HFFc6 (cell line): ENCODE measurements at places on chromosomes 3 and 15. TPM values are rescaled to one million over a fixed set of nuclear protein-coding genes. Genes with fewer than 3 reads are reported as not detected.

DNA sequence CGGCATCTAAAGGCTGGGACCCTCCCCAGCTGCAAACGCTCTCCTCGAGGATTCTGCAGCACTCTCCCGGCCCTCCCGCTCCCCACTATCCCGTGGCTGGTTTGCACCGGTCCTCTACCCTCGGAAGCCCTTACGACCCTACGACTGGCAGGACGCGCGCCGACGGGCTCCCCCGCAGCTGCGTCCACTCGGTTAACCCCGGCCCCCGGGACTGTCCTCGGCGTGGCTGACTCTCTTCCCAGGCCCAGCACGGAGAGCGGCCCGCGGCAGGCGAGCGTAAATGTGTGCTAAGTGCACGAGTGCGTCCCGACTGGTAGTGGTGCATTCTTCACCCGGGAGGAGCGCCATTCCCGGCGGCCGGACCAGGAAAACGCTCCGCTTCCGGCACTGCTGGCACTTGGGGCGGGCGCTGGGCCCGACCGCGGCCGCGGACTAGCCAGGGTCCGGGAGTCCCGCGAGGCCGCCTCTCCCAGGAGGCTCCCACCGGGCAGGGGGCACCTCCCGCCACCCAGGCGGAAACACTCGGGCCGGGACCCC lies 508 bp downstream of the GORASP1 start:
- peak; percentile 26 for DNase-seq
- peaks cover 31% of the 10 kb centered on the region for H3K4me1 ChIP-seq

- H3K27ac ChIP-seq = no peak overlapping the region
- H3K4me3 ChIP-seq = no peak overlapping the region
- H3K27me3 ChIP-seq = peaks cover 36% of the 10 kb centered on the region
- no peaks in the 10 kb centered on the region for H3K36me3 ChIP-seq
- peaks cover 23% of the 10 kb centered on the region for H3K4me1 ChIP-seq
Measured at GRCh38 chr3:184523825-184524615, 37.6 kb upstream of the EPHB3 start.

GRCh38 chr15:98957655-98958054 lies 49.9 kb downstream of the PGPEP1L start:
- peaks cover 9% of the 10 kb centered on the region for H3K27me3 ChIP-seq
- peaks cover 37% of the 10 kb centered on the region for H3K36me3 ChIP-seq
- H3K27ac ChIP-seq = no peak overlapping the region
- DNase-seq = no peak
- no peak overlapping the region for H3K4me3 ChIP-seq
- peaks cover 16% of the 10 kb centered on the region for H3K4me1 ChIP-seq

DNA sequence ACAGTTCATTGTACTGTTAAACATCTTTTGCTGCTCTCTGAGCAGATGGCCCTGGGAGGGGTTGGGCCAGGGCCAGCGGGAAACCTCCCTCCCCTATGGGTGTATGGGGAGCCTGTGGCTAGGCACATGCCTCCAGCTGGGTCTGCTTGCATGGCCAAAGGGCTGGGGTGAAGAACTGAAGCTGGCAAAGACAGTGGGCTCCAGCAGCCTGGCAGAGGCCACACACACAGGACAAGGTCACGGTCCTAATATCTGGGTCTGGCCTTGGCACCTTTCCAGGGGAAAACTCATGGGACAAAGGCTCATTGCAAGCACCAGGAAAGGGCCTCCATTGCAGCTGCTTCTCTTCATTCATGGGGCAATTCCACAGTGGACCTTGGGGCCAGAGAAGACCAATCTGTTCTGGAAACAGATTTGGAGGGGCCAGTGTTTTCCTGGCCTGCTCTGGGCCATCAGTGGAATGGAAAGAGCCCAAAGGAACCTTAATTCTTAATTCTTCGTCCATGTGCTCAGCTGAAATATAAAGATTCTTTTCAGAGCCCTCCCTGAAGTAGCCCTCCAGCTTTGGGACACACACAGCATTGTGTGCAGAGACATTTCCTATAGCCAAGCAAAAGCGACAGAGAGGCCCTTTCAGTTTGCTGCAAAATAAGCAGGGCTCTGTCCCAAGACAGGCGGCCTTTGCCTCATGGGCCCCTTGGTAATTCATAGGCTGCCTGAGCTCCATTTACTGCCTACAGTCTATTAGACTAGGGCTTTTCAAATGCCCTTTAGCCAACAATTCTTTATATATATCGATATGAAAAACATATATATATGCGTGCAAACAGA lies 11.3 kb upstream of the LIMD1 start:
- H3K4me3 ChIP-seq = no peak overlapping the region
- DNase-seq = no peak
- H3K36me3 ChIP-seq = no peaks in the 10 kb centered on the region
- H3K4me1 ChIP-seq = peaks cover 11% of the 10 kb centered on the region
- no peak overlapping the region for H3K27ac ChIP-seq

- H3K4me1 ChIP-seq = no peaks in the 10 kb centered on the region
- no peak overlapping the region for H3K27ac ChIP-seq
- no peak overlapping the region for H3K4me3 ChIP-seq
- peaks cover 18% of the 10 kb centered on the region; the same call in 1 of the 2 replicates for H3K36me3 ChIP-seq
- DNase-seq = no peak
Measured at GRCh38 chr15:40623361-40623760, 29.3 kb downstream of the KNL1 start.

GRCh38 chr3:189862385-189862998 lies 231.3 kb downstream of the TP63 start:
- H3K4me3 ChIP-seq = no peak overlapping the region
- H3K27me3 ChIP-seq = peaks cover 5% of the 10 kb centered on the region
- no peaks in the 10 kb centered on the region for H3K4me1 ChIP-seq
- DNase-seq = peak; percentile 18
- H3K36me3 ChIP-seq = no peaks in the 10 kb centered on the region

- H3K36me3 ChIP-seq = peaks cover 57% of the 10 kb centered on the region
- H3K4me1 ChIP-seq = peaks cover 35% of the 10 kb centered on the region
- no peak overlapping the region for H3K27ac ChIP-seq
- no peaks in the 10 kb centered on the region; the same call in 1 of the 2 replicates for H3K27me3 ChIP-seq
- DNase-seq = peak; percentile 48
Measured at GRCh38 chr15:96254173-96254572, 76.3 kb upstream of the NR2F2 start.

DNA sequence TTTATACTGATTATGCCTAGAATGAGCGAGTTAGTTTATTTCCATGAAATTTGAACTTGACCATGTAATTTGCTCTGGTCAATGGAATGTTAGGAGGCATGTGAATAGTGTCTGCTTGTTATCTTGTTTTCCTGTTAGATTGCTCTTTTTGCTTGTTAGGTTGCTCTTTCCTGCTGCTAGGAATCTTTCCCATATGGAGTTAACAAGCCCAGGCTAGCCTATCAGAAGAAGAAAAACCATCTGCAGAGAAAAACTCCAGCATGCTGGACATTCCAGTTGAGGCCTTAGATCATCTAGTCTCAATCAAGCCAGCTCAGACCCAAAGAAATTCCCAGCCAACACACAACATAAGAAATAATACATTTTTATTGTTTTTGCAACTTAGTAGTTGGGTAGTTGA lies 470.2 kb upstream of the AGTR1 start:
- no peaks in the 10 kb centered on the region for H3K4me1 ChIP-seq
- no peaks in the 10 kb centered on the region for H3K27me3 ChIP-seq
- H3K36me3 ChIP-seq = no peaks in the 10 kb centered on the region
- DNase-seq = no peak
- no peak overlapping the region for H3K27ac ChIP-seq

- no peaks in the 10 kb centered on the region for H3K36me3 ChIP-seq
- H3K27me3 ChIP-seq = no peaks in the 10 kb centered on the region; the same call in 1 of the 2 replicates
- H3K27ac ChIP-seq = no peak overlapping the region
- H3K4me3 ChIP-seq = no peak overlapping the region
Measured at GRCh38 chr15:67670647-67671305, 128.3 kb downstream of the MAP2K5 start.

DNA sequence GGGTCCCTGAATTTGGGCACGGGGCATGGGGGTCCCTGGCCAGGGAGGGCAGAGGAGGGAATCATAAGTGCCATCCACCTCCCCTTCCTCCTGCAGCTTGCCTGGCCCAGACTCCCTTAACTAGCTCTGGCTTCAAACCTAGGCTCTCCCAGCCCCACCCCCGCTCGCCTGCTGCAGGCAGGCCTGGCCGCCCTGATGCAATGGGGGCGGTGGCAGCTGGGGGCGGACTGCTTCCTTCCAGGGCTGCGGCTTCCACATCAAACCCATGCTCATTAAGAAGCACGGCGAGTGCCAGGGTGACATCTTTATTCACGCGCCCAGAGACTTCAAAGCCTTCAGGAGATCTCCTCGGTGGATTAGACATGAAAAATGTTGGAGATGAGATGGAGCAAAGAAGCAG lies 123.1 kb downstream of the TPRA1 start:
- no peaks in the 10 kb centered on the region for H3K36me3 ChIP-seq
- H3K4me1 ChIP-seq = no peaks in the 10 kb centered on the region
- no peak for DNase-seq
- H3K4me3 ChIP-seq = no peak overlapping the region
- peaks cover 30% of the 10 kb centered on the region for H3K27me3 ChIP-seq

GRCh38 chr3:79506751-79507150 lies 261.0 kb downstream of the ROBO1 start:
- DNase-seq = no peak
- no peaks in the 10 kb centered on the region for H3K4me1 ChIP-seq
- H3K27ac ChIP-seq = no peak overlapping the region
- H3K4me3 ChIP-seq = no peak overlapping the region

GRCh38 chr3:129424185-129424841 lies 4.1 kb downstream of the EFCAB12 start:
- H3K27me3 ChIP-seq = peaks cover 2% of the 10 kb centered on the region; the same call in 1 of the 2 replicates
- H3K4me3 ChIP-seq = no peak overlapping the region
- H3K4me1 ChIP-seq = peaks cover 33% of the 10 kb centered on the region
- no peaks in the 10 kb centered on the region for H3K36me3 ChIP-seq
- no peak overlapping the region for H3K27ac ChIP-seq

- no peak for DNase-seq
- H3K4me3 ChIP-seq = no peak overlapping the region
- peaks cover 5% of the 10 kb centered on the region for H3K36me3 ChIP-seq
Measured at GRCh38 chr15:89007989-89008388, 80.3 kb upstream of the ABHD2 start.

DNA sequence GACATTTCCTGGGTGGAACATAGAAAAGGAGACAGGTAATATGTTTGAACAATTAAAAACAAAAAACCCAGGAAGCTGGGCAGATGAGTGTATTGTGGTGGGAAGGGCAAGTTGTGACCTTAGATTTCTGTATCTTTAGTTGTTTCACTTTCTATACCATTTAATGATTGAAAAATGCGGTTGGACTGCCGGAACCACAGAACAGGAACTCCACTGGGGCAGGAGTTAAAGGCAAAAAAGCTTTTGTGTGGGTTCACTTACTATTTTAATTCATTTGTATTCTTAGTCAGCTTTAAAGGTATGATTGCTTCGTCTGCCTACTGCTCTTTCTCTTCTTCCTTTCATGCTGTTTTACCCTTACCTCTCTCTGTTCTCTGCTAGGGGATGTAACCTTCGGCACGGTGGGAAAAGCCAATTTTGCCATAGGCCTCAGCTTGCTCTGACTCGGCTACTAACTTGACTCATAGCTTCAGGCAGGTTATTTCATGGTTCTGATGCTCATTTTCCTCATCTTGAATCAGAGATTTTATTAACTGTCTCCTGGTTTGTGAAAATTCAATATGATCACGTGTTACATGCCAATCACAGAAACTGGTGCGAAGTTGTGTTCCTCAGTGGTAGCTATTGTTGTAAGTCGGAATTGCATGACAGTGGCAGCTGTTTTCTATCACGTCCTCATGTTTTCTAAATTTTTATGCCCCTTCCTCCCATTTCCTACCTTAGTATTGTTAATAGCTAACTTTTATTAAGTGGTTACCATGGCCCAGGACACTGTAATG lies 1.6 kb upstream of the MCTP2 start:
- H3K4me3 ChIP-seq = peak overlapping the region; percentile 82; the same call in 1 of the 2 replicates
- no peak overlapping the region; the same call in 1 of the 2 replicates for H3K27ac ChIP-seq
- H3K27me3 ChIP-seq = no peaks in the 10 kb centered on the region; the same call in 1 of the 2 replicates
- no peaks in the 10 kb centered on the region for H3K36me3 ChIP-seq

GRCh38 chr3:22371607-22372291 lies 620.7 kb upstream of the ZNF385D start:
- no peak overlapping the region for H3K27ac ChIP-seq
- no peak overlapping the region for H3K4me3 ChIP-seq
- no peaks in the 10 kb centered on the region for H3K36me3 ChIP-seq
- no peak for DNase-seq
- H3K27me3 ChIP-seq = no peaks in the 10 kb centered on the region

Gene MRAS
- total RNA-seq = 62.7 and 90.5 TPM in 2 replicates

Gene AHSG
- total RNA-seq = not detected in 2 replicates

Gene GOLGA8S
- 0.06 to 0.08 TPM in 2 of 3 replicates, not detected in the other for total RNA-seq

Gene MEIS2
- total RNA-seq = 31.4 to 48.0 TPM (median 38.5 TPM) in 3 replicates

Gene SYNM
- 4.5 to 7.1 TPM (median 4.6 TPM) in 3 replicates for total RNA-seq

Gene TMEM212
- not detected in 3 replicates for total RNA-seq

Gene CRYGS
- 0.34 to 0.63 TPM in 2 of 3 replicates, not detected in the other for total RNA-seq
